ENCODE measurements at places on chromosomes 1 and 21.
A peak's percentile ranks its signal among the peaks of the same experiment; 100 is the strongest.

DNA sequence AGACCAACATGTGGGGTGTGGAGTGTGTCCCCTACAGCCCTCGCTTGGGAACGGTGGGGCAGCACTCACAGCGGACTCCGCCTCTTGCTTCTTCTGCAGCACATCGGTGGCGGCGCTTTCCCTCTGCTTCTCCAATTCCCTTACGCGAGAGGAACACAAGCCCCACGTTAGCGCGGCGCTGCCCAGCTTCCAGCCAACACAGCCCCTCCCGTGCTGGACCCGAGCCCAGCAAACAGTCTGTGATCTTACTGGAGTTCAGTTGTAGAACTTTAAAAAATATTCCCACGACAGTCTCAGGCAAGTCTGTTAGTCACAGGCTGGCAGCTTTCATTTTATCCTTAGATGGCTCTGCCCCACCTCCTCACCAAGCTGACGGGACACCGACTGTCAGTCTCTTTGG is 13.6 kb downstream of the THAP3 start:
- DNase-seq: peak; percentile 43

- no peak for DNase-seq
Measured at GRCh38 chr1:163912170-163912884, 590.6 kb downstream of the NUF2 start.

DNA sequence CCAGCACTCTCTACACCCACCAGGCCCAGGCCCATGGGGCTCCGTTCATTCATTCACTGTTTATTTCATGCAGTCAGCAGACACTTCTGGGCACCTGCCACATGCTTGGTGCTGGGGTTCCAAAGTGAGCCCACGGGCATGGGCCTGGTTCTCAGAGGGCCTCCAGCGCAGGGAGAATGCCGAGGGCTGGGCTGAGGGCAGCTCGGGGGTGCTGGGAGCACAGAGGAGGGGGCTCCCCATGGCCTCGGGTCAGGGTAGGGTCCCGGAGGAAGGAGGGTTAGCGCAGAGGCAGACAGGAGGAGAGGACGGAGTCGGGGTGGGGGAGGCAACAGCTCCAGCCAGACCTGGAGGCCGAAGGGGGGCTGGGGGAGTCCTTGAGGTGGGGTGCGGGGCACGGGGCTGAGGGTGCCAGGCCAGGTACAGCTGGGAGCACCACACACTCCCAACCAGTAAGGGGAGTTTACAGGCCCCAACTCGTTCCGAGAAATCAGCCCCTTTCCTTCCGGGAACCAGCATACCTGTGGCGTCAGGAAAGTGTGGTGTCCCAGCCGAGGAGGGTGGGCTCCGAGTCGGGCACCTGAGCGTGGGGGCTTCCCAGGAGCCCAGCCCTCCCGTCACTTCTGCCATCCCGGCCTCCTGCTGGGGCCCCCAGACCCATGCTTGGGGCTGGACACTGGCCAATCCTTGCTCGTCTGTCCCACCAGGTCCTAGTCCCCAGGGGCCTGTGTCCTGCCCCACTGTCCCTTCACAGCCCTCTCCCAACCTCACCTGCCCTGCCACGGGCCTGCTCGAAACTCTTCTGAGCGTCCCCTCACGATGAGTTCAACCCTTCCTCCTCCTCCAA is 10.8 kb downstream of the ARHGEF16 start:
- no peak for DNase-seq

- no peak for DNase-seq
Measured at GRCh38 chr1:204251926-204252689, 38.3 kb upstream of the GOLT1A start.

- DNase-seq: no peak
Measured at GRCh38 chr1:44851308-44851707, 8.3 kb upstream of the PTCH2 start.

DNA sequence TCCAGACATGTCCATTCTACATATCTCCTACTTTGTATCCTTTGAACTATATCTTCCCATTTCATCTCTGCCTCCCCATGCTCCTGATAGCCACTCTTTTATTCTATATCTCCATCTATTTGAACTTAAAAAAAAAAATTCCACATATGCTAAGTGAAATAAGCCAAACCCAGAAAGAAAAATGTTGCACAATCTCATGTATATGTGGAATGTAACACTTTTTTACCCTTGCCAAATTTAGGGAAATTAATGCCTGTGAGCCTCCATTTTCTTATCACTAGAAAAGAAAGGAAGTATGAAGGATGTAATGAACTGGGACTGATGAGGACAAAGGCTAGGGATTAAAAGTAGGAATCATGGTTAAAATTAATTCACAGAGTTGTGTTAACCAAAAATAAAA is 53.5 kb downstream of the RGS13 start:
- no peak for DNase-seq

- DNase-seq: no peak
Measured at GRCh38 chr1:84833194-84833593, 59.8 kb downstream of the LPAR3 start.

GRCh38 chr21:46397993-46398392 is 60.7 kb upstream of the DIP2A start:
- no peak for DNase-seq

DNA sequence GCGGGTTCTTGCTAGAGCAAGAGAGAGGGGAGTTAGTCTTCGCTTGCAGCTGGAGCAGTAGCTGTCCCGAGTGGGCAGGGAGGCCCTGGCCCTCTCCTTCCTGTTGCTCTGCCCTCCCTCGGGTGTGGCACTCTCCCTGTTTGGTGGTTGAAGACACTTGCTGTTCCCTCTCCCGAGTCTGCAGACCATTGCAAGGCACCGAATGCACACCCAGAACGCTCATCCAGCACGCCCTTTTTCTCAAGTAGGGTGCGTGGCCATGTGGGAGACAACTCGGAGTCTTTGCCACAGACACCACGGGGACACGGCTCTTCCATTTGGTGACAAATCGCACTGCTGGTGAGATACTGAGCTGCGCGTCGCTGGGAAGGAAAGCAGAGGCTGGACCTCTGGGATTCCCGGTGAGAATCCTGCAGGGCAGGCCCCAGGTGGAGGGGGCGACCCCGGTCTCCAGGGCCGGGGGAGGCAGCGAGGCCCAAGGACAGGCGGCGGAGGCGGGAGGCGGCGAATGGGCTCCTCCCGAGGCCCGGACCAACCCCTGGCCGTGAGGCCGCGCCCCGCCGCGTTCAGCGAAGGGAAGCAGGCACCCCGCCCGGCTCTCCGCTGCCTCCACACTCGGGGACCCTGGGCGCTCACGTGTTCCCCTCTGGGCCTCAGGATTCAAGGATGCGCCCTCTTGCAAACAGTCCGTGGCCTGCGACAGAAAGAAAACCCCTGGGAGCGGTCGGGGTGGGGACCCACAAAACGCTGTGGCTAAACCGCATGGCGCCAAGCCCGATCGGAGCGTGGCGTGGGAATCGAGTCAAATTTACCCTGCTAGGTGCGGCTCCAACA is 10.4 kb upstream of the TMEM200B start:
- no peak for DNase-seq

DNA sequence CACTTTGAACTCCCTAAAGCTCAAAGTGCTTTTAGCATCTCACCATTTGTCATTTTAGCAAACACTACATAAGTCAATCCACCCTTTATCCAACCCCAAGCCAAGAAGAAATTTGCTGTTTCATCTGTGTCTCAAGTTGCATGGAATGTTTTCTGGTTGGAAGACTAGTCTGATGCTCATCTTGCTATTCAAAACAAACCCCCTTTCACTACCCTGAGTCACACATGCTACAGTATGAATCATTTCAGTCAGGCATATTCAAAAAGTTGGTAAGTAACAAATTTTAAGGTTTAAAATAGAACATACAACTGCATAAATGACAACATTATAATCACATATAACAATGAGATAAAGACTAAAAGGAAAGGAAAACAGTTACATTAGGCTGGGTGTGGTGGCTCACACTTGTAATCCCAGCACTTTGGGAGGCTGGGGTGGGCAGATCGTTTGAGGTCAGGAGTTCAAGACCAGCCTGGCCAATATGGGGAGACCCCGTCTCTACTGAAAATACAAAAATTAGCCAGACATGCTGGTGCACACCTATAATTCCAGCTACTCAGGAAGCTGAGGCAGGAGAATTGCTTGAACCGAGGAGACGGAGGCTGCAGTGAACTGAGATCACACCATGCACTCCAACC is 38.7 kb downstream of the DSTYK start:
- DNase-seq: no peak

DNA sequence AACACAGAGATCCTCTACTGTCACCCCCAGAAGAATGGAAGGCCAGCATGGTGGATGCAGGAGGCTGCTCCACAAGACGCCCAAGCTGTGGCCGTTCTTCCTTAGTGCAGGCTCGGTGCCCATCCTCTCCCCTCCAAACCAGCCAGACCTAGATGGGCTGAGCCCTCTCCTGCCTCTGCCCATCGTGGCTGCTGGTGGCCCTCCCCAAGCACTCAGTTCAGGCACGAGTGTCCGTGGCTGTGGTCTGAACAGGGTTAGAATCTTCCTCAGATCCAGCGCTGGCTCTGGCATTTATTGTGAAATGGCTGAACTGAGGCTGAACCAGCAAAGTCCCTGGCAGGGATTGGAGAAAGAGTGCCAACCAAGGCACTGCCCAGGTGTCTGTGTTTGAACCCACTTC is 59.5 kb downstream of the TRIM11 start:
- DNase-seq: no peak

DNA sequence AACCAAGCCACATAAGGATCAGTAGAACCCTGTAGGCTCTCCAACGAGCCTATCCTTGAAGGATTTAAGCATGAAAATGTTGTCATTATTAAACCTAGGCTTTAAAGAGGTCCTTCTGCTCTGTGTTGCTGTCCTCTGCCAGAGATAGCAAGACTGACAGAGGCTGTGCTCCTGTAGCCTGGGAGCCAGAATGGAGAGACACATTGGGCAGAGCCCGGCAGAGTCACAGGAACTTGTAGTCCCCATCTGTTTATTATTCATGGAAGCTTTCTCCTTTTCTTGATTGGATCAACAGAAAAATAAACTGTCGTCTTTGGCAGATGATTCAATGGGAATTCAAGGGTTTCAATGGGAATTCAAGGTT is 19.2 kb upstream of the SLAMF1 start:
- no peak for DNase-seq

All from hippocampal formation (tissue), 2 donors.